Stimulated activated naive CD4-positive, alpha-beta T cell (primary cell): ENCODE measurements at places on chromosomes 7 and 10.

- DNase-seq, result peak; percentile 39
Measured at GRCh38 chr10:132336919-132337407, 5.0 kb downstream of the LRRC27 start.

DNA sequence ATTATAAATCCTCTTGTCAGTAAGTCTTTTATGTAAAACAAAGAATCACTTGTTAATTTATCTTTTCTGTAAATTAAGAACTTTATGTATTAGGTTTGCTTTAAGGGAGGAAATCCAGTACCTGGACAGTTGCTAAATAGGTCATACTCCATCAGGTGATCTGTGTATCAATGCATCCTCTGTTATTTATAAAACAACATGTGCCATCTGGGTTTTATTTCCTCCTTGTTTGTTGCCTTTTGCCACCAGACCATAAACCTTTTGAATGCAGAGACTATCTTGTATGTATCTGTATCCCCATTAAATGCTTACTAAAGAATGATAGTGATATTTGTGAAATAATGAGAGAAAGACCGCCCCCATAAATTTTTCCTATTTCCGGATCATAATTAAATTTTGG, 70.0 kb downstream of the SLC35B4 start:
- DNase-seq, result no peak

- no peak for DNase-seq
Measured at GRCh38 chr7:40761762-40762560, 627.2 kb downstream of the SUGCT start.

GRCh38 chr10:101273330-101273729, 44.1 kb upstream of the LBX1 start:
- no peak for DNase-seq

- no peak for DNase-seq
Measured at GRCh38 chr10:7491230-7491629, 80.4 kb upstream of the SFMBT2 start.

DNA sequence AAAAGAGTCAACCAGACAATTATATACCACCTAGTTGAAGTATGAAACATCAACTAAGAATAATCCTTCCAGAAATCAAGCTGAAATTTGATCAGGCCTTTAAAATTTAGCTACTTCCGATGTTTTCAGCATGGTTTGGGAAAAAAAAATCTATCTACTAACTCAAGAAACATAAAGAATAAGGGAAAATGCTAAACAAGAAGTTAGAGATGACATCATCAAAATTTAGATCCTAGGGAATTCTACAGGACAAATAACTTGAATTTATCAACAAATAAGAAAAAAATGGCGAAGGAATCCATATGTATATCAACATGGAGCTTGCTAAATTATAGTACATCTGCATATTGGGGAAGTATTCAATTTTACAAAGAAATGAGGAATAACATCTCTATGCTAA, 36.3 kb downstream of the HYAL4 start:
- DNase-seq, result no peak
